ENCODE measurements at places on chromosomes 2 and 18.
A peak's percentile ranks its signal among the peaks of the same experiment; 100 is the strongest.

DNA sequence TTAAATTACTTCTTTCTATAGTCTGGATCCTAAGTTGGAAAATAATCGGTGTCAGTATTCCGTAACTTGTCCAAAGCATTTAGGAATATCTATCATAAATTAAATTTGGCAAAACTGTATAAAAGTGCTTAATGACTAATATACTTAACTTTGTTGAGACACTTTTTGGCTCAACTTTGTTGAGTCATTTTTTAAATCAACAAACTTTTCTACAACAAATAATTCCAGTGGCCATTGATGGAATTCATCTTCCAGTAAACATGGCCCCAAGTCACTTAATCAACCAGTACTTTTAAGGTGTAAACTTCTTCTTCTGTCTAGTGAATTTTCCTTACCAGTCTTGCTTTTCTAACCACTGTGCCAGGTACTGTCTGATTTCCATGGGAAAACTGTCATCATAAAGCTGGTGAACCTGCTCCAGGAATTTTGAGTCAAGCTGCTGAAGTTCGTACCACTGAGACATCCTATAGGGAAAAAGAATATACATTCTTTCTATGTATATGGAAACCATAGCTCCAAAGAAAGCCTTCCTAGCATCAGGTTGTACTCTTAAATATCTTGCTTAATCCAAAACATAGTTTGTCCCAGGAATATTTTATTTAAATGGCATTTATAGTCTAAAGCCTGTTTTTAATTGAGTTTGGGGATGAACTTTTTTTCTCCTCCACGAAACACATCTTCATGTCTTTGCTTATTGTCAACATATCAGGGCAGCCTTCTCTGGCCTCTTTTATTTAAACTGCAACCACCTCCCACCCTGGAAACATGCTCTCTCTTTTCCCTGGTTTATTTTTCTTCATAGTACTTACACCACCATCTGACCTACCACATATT, 4.2 kb downstream of the STAT1 start:
- no peak for DNase-seq

DNA sequence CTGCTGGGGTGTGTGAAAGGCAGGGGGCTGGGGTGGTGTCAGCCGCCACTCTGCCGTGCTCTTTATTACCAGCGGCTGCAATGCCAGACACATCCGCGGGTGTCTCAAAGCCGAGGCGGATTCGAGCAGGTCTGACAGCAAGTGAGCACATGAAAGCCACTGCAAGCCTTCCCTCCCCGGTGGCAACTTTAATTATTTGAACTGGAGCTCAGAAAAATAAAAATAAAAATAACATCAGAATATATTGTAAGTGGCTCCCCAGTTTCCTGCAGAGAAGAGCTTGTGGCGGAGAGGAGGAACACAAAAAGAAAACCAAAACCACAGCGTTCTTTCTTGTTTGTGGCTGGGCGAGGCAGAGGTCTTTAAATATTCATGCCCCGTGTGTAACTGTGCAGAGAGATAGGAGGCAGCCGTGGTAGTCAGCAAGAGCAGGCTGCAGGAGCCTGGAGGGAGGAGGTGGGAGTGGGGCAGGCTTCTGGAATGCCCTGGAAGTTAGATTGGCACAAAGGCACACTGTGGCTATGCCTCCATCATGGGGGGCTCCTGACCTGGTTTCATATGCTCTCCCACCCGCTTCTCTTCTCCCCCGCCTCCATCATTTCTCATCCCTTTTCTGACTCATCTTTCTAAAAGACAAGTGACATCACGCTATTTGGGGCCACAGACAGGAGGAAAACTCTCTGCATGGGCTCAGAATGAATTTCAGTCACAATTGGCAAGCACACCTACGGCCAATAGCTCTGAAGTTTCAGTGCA, 199.8 kb downstream of the CLIP4 start:
- peak; percentile 68 for DNase-seq

DNA sequence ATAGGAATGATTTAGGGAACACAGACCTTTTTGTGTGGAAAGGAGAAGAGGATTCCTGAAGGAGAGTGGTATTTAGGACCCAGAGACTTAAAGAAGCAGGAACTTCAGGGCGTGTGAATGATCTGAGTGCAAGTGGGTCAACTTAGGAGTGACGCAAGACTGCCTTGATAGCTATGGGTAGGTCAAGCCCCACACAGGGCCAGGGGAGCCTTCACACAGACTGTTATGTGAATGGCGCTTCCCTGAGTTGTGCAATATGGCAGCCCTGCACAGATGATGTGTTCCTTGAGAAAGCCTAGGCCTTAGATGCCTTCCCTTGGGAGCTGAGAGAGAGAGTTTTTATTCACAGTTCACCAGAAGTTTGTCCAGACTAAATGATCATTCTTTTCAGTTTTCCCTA, 47.1 kb upstream of the IGFBP5 start:
- no peak for DNase-seq

DNA sequence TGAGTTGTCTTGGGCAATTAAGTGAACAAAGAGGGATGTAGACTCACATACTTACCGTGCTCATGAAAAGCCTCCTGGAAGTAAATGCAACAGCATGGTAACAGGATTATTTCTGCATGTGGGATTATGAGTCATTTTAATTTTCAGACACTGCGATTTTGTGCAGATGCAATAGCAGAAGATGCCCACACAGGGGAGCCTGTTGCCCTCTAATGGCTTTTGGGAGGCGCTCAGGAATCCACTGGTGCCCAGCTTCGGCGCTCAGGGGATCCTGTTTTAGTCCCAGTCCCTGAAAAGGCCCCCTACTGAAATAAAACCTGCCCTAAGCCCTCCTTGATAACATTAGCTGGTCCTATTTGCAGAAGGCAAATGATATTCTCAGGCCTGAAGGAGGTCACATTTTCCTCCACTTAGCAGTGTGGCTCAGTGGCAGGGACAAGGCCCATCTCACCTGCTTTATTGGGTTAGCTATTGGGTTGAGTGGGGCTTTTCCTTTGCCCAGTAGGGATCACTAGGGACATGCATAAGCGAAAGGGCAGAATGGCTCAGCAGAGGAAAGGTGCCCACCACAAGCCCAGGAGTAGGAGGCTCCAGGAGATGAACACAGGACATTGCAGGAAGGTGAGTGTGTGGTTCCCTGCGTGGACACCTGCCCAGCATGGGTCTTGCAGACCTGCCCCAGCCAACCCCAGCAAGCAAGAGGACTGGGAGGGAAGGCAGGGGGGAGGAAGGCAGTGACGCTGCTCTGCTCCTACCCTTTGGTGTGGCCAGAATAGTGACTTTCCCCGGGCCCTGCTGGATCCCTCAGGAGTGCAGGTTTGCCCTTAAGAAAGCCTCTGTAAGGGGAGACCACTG, 26.5 kb upstream of the KCNS3 start:
- peak; percentile 54 for DNase-seq
